T-helper 9 cell (primary cell): ENCODE measurements at places on chromosomes 3 and 15.

- DNase-seq: no peak
These were observed 7.0 kb downstream of the CMTM6 start for GRCh38 chr3:32495609-32496008.

GRCh38 chr15:84817466-84818081 lies 418 bp downstream of the ALPK3 start:
- no peak for DNase-seq

GRCh38 chr3:168081171-168081771 lies 14.5 kb downstream of the GOLIM4 start:
- DNase-seq: no peak

- no peak for DNase-seq
These were observed 26.9 kb upstream of the SOX14 start for GRCh38 chr3:137737208-137737607.

DNA sequence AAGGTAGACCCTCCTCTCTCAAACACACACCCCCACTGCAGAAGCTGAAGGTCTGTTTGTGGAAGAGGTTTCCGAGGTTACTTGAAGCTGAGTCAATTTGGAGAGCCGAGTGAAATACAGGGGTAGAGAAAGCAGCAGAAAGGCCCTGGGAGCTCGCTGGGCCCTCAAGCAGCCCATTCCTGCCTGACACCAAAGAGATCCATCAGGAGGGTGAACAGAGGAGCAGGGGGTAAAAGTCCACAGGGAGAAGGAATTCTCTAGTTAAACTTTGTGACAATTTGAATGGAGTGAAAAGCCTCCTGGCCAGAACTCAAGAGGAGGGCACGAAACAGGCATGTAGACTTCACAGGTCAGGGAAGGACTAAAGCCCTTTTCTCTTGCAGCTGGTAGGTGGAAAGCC lies 13.6 kb upstream of the SLC27A2 start:
- no peak for DNase-seq

- no peak for DNase-seq
These were observed 643.8 kb downstream of the SQOR start for GRCh38 chr15:46278486-46279090.

GRCh38 chr15:24772686-24773373 lies 97.3 kb downstream of the NPAP1 start:
- DNase-seq: peak; percentile 42

- no peak for DNase-seq
These were observed 16.4 kb downstream of the IL12A start for GRCh38 chr3:160005004-160005403.

GRCh38 chr3:66948041-66948440 lies 50.1 kb upstream of the KBTBD8 start:
- no peak for DNase-seq

GRCh38 chr3:38375488-38376097 lies 29.0 kb downstream of the XYLB start:
- no peak for DNase-seq

- no peak for DNase-seq
These were observed 95.4 kb upstream of the CADPS start for GRCh38 chr3:62970648-62971047.

DNA sequence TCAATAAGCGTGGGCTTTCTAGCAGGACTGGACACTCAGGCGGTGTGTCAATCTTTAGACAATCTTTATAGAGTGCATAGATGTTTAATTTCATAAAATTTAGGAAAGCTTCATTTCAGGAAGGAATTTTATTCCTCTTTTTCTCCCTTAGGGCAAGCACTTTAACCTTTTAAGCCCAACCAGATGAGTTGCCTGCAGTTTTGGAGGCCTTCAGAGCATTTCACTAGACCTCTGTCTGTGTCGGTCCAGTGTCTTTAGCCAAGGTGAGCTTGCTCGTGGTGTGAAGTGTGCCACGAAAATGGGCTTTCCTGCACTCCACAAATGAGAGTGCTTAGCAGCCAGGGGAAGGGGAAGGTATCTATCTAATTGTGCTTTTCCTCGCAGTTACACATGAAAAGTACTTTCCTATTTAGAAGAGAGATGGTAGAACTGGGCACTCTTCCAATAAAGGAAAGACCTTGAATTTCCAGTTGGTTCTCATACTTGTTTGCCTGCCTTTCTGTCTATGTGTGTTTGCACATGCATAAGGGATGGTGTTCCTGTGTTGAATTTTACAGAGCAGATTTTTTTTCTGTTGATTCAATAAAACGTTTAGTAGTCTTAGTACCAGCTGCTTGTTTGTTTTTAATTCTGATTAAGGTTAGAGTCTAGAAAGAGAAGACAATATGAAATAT lies 53.6 kb downstream of the FEZF2 start:
- DNase-seq: no peak

DNA sequence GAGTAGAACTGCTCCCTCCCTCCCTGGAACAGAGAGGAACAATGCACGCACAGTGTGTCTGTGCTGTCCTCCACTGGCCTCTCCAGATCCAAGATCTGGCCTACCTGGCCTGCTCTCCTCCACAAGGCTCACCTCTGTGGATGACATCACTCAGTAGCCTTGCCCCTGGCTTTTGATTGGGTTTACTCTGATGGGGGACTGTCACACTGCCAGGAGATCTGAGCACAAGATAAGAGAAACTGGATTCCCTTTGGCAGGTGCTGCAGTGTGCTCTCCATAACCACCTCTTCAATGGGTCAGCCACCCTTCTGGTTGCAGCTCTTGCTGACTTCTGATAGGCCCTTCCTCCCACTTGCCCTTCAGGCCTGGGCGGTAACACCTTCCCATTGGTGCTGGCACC lies 22.6 kb upstream of the ANO10 start:
- no peak for DNase-seq

- no peak for DNase-seq
These were observed 294.9 kb upstream of the SGO1 start for GRCh38 chr3:20480786-20481365.

DNA sequence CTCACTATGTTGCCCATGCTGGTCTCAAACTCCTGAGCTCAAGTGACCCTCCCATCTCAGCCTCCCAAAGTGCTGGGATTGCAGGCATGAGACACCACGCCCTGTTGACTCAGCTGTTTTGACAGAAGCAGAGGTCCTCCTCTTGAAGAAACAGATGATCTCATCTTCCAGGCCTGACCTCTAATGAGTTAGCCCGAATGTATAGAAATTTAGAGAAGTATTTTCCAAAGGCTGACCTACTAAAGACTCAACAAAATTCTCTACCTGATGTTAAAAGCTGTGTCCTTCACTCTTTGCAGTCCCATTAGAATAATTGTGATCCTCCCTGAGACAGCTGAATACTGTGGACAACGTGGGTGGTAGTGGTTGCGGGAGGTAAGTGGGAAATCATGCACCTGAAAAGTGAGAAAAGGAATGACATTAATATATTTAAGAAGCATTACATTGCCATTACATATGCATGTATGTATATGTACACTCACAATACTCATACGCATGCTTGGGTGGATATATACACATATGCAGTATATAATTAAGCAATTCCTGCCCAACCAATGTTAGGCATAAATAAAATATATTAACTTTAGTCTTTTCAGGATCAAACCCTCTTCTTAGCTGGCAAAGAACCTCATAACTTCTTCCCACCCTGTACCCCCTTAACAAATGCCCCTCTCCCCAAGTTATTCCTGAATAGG lies 204.6 kb upstream of the NR2F2 start:
- DNase-seq: no peak

- no peak for DNase-seq
These were observed 75.7 kb downstream of the ITPR1 start for GRCh38 chr3:4568841-4569240.

DNA sequence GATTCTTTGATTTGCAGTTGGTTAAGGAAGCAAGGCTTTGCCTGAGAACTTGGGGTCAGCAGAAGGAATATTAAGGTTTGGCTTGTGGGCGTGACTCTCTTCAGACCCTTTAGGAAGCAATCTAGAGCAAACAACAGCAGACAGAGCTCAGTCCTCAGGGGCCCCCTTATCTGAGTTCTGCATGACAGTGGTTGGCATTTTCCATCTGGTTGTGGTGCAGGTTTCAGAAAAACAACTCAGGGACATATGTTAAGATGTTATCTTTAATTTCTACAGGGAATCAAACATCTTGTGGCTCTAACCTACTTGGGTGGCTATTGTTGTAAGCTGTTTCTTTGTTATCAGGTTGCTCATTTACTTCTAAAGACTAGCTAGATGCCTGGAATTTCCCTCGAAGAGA lies 141.4 kb downstream of the VPS8 start:
- DNase-seq: no peak

GRCh38 chr3:18012933-18013332 lies 270.5 kb upstream of the TBC1D5 start:
- DNase-seq: no peak

DNA sequence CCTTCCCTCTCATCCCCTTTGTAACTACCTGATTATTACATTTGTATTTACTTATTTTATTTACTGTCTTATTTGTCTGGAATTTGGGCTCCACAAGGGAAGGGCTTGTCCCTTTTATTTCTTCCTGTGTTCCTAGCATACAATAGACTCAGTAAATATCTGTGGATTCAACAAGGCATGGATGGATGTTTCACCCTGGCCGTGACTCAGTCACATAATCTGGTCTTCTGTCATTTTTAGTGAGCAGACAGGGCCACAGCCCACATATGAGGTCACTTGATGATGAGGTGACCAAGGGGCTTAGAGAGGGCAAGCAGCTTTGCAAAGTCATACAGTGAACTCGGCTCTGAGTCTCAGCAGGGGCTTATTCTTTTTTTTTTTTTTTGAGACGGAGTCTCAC lies 7.8 kb upstream of the DAG1 start:
- no peak for DNase-seq

DNA sequence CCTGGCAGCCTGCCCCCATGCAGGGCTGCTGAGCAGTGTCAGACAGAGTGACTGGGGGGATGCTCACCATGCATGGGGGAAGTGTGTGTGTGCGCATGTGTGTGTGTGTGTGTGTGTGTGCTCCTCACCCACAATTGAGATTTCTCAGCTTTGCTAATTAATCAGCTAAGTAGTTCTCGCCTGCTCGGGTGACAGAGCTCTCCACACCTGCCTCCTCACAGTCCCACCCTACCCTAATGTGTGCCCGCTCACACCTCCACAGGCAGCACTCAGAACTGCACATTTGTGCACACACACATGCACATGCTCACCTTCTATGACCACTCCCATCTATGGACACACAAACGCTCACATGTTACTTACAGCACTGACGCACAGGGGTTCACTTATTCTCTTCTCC lies 37.3 kb downstream of the CACNA2D2 start:
- no peak for DNase-seq

- no peak for DNase-seq
These were observed 23.4 kb upstream of the DYNC1LI1 start for GRCh38 chr3:32593903-32594525.

GRCh38 chr3:130242850-130243569 lies 102.5 kb upstream of the COL6A5 start:
- DNase-seq: no peak

DNA sequence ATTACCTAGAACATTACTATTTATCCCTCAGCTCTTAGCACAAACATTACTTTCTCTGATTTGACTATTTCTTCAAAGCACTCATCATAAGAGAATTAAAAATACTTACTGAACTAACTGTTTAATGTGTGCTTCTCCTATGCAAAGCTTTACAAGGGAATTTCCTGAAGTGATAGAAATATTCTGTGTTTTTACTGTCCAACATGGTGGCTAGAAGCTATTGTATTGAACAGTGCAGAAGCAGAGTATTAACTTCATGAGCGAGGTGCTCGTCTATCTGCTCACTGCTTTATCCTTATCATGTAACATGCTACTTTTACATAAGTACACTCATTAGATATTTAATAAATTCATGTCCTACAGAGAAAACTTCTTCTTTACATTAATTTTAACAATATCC lies 239.1 kb downstream of the ISL2 start:
- DNase-seq: no peak

GRCh38 chr15:88918738-88919137 lies 5.6 kb upstream of the MFGE8 start:
- DNase-seq: no peak

- no peak for DNase-seq
These were observed 95.5 kb downstream of the SSR3 start for GRCh38 chr3:156459434-156459833.

DNA sequence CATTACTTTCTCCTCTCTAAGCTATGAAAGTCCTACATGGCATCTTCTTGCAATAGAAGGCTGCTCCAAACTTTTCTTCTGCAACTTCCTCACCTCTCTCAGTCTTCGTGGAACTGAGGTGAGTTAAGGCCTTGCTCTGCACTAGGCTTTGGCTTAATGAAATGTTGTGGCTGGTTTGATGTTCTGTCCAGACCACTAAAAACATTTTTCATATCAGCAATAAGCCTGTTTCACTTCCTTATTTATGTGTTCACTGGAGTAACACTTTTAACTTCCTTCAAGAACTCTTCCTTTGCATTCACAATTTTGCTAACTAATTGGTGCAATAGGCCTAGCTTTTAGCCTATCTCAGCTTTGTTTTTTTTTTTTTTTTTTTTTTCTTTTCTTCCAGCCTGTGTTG lies 335.3 kb upstream of the NECTIN3 start:
- no peak for DNase-seq

DNA sequence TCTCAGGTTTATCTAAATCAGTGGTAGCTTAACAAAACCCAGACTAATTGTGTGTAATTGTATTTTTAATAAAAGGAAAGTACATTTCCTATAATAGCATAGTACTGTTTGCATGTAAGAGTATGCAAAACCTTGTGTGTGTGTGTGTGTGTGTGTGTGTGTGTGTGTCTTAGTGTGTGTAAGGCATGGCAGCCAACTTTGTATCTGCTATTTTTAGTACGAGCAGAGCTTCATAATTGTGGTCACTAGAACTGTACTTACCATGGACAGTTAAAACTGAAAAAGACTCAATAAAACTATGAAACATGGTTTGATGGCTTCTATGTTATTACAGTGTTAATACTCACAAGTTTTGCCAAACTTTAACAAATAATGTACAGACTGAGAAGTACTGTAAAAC lies 6.2 kb downstream of the P2RY1 start:
- DNase-seq: no peak
